ENCODE measurements at places on chromosomes 12 and 14.

- no peak for DNase-seq
Observed at GRCh38 chr14:93010522-93011140, 87.7 kb downstream of the CHGA start.

- DNase-seq, result no peak
Observed at GRCh38 chr12:124804011-124804621, 59.5 kb downstream of the SCARB1 start.

GRCh38 chr12:109542014-109542413, 31.3 kb downstream of the MMAB start:
- DNase-seq, result no peak

DNA sequence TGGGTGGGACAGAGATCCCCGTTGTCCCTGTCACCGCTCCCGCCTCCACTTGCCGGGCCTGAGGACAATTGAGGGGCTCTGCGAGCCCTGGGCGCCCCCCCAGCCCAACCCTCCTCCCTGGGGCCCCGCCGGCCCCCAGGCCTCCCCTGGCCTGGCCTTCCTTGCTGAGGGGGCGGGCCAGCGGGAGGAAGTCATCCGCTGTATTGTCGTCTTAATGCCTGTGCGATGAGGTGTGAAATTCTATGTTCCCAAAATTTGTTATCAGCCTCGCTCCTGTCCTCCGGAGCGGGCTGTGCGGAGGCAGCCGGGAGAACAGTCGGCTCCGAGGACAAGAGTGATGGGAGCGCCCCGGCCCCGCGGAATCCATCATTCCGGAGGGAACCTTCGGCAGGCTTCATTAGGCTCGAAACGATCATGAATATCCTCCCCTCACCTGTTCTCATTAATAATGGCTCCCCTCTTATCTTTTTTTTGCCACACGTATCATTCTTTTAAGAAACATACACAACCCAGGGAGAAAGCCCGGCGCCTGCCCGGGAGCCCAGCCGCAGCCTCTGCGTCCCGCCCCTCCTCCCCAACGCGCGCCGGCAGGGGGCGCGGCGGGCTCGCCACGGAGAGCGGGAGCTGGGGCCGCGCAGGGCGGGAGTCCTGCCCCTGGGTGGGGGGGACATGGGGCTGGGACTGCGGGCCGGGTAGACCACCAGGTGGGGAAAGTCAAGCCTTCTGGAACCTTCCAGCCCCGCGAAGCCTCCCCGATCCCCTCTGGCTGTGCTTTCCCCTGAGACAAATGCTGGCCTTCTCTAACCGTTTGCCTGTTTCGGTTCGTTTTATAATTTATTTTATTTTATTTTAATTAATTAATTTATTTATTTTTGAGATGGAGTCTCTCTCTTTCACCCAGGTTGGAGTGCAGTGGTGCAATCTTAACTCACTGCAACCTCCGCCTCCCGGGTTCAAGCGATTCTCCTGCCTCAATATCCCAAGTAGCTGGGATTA, 17.1 kb upstream of the DLK1 start:
- no peak for DNase-seq

- no peak for DNase-seq
Observed at GRCh38 chr14:92846162-92846897, 52.2 kb downstream of the GOLGA5 start.

DNA sequence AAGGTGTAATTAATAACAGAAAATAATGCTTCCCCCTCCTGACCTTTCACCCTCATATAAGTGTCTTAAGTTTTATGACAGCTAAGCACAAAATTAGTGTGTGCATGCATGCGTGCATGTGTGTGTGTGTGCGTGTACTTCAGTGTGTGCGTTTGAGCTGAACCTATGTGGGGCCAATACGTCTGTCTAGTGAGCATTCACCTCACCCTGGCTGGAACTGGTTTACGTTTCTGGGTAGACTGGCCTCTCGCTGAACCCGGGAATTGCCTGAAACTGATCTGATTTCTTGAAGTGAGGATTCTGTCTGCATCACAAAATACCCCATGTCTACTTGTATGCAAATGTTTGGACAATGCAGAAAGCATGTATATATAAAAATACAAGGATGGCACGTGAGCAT, 68.2 kb upstream of the TBX3 start:
- DNase-seq, result no peak

DNA sequence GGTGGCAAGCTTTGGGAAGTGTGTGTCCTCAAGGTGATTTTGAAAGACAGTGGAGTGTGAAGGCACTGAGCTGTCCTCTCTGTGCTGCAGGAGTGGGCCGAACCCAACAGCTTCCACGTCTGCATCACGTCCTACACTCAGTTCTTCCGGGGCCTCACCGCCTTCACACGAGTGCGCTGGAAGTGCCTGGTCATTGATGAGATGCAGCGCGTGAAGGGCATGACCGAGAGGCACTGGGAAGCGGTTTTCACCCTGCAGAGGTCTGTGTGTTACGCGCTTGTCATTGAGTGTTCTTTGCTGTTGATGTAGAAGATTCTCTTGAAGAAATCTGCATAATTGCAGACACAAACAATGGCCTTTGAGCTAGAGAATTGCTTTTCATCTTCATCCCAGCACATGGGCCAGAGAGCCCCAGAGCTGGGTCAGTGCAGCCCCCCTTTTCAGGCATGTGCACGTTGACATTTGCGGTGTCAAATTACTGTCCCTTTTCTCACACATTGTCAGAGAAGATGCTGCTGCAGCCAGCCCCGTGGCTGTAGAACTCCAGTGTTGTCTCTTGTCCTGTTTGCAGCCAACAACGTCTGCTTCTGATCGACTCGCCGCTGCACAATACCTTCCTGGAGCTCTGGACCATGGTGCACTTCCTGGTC, 63.3 kb downstream of the EP400 start:
- no peak for DNase-seq

- DNase-seq, result no peak
Observed at GRCh38 chr14:104130974-104131651, 7.3 kb upstream of the KIF26A start.

DNA sequence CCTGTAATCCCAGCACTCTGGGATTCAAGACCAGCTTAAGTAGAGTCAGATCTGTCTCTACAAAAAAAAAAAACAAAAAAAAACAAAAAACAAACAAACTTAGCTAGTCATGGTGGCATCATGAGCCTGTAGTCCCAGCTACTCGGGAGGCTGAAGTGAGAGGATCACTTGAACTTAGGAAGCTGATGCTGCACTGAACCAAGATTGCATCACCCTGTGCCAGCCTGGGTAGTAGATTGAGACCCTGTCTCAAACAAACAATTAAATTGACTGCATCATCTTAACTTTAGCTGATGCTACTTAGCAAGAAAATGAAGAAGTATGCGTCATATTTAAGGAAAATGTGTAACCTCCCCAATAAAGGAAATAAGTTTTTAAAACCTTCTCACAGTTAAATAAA, 136.6 kb upstream of the ATXN7L3B start:
- DNase-seq, result no peak

GRCh38 chr14:32471181-32471580, 142.1 kb downstream of the AKAP6 start:
- DNase-seq, result no peak

DNA sequence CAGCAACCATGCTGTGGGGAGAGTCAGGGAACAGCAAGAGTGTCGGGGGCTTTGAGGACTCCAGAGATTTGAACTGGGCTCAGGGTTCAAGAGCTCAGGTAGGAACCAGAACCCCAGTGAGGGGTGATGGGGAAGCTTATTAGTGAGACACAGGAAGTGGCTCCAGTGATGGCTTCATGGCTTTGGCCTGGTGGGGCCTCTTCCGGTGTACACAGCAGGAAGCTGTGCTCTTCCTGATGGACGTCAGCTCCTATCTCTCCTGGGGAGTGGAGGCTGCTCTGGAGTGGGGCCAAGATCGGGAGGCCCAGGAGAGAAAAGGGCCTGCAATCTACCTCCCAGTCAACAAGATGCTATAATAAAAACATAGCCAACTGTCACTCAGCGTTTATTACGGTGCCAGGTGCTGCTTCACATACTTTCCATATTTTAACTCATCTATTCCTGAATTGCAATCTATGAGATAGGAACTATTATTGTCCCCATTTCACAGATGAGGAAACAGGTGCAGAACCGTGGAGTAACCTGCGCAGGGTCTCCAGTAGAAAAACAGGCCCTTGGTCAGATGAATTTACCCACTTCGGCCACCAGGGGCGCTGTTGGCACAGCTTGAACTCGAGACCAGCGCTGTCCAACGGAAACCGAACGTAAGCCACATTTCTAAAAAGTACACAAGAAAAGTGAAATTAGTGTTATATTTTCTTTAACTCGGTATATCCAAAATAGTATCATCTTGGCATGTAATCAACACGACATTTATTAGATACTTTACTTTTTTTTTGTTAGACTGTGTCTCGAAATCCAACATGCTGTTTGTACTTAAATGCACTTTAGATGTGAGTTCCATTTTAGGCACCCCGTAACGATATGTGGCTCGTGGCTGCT, 63.6 kb upstream of the DLK1 start:
- DNase-seq, result peak; percentile 56

- no peak for DNase-seq
Observed at GRCh38 chr12:46209170-46209569, 59.7 kb downstream of the SLC38A1 start.

DNA sequence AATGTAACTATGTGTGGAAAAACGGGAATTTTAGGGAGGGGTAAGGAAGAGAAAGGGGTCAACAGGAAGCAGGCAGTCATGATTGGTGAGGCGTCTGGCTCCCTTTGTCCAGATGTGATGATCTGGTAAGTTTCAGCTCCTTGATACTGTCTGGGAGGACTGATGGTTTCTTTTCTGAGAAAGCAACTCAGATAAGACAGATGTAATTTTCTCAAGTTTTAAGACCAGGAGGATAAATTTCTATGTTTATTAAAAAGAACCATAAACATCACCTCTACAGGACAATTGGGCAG, 21.9 kb upstream of the AMN1 start:
- DNase-seq, result no peak

DNA sequence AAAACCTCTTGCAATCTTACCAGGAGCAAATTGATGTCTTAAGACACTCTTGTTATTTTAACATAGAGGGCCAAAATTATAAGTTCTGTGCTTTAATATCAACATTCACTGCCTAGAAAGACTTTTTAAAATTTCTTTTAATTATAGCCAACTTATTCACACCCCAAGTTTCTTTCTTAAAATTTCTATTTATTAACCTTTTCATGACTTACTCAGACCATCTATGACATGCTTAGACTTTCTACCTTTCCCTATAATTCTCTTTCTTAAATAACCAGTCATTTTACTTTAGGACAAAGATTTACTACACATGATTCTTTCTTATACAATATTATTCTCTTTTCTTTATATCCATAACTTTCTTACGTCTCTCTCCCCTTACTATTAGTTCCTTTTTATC, 220.4 kb downstream of the NUBPL start:
- DNase-seq, result no peak

DNA sequence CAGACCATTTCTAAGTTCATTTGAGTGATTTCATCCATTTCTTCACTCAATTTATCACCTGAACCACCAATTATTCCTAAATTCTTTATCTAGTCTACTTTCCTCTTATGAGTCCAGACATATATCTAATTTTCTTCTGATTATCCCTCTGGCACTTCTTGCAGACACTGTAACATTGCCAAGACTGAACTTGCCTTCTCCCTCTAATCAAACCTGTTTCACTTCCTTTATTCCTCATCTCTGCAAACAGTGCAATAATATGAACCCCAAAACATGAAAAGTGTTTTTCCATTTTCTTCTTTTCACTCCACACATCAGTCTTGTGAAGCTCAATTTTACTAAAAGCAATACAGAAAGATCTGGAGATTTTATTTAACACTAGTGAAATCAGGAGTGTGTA, 37.8 kb upstream of the PTPRQ start:
- DNase-seq, result no peak

DNA sequence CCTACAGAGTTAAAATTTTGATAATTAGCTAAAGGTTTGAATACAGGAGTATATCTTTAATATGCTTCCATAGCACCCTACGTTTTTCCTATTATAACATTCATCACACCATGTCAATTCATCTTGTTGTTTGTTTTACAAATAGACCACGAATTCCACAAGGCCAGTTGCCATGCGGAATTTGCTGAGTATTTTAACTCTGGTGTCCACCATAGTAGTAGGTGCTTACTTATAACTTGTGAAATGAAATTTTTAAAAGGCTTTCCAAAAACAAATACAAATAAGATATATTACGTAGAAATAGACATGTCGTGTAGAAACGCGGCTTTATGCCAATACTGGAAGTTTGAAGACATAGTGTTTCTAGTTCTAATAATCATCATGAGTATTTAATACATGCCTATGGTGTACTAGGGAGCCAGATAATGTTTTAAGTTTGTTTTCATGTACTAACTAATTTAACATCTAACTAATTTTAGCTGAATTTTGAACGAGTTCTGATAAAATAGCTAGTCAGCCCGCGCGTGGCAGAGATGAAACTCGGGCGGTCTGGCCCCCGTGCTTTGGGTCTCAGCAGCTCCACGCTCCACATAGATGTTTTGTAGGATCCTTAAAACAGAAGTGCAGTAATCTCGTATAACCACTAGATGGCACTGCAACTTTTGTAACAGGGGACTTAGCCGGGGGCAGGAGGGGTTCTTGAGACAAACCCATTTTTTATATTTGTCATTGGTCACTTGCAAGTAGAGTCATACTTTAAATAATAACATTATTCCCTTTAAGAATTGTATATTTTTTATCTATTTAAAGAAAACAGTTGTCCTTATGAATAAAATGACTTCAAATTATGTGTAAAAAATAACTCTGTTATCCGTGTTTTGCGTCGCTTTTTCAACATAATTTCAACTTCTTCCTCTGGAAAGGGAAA, 10.2 kb downstream of the CD69 start:
- DNase-seq, result no peak

DNA sequence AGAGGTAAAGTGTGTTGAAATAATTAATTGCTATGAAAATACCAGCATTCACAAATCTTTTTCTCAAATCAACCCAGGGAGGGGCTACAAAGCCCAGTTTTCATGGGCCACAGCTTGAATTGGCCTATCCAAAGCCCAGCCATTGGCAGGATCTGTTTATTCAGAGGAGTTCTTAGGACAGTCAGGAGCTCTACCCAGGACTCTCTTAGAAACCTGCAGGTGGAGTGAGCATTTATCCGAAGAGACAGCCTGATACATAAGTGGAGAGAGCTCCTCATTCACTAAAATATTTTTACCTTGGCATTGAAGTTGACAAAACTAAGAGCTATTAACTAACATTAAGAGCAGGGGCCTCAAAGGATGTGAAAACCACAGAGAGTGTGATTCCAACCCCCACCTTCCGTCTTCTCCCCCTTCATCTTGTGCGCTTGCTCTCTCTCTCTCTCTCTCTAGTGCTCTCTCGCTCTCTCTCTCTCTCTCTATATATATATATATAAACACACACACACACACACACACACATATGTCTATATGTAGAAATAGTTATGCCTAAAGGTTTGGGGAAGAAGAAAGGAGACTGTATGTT, 315.5 kb downstream of the SNAPC1 start:
- DNase-seq, result no peak

DNA sequence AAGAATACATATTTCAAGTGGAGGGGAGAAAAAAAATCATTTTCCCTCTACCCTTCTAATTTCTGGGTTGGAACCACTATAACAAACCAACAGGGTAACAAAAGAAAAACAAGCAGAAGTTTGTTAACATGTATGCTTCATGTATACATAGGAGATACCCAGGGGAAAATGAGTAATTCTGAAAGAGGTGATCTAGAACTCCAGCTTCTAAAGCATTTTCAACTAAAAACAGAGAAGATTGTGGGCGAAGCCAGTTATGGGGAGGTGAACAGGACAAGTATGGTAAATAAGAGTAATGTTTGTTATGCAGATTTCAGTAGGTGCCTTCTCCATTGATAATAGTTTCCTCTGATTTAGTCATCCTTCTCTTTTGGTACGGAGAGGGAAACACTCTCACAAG, 16.7 kb downstream of the FNTB start:
- DNase-seq, result no peak
